Ovary (tissue), 10 donors: ENCODE measurements at places on chromosomes 3 and 15. TPM values are rescaled to one million over a fixed set of nuclear protein-coding genes. Genes with fewer than 3 reads are reported as not detected.

GRCh38 chr15:48643776-48644466, 1.6 kb downstream of the FBN1 start:
- no peak for DNase-seq

- DNase-seq = no peak
Observed at GRCh38 chr3:133521946-133522345, 51.5 kb upstream of the CDV3 start.

DNA sequence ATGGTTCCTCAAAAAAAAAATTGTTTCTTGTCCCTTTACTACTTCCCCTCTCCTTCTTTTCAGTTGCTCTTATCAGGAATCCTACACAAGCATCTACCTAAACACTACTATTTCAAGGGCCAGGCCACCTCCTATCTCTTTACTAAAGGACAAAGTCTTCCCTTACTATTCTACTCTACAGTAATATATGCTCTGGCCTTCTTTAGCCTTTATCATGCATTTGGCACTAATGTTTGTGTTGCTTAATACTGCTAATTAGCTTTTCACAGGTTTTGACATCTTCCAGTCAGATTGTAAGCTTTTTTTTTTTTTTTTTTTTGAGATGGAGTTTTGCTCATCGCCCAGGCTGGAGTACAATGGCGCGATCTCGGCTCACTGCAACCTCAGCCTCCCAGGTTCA, 5.3 kb downstream of the CEP19 start:
- DNase-seq = no peak

GRCh38 chr3:171251835-171252234, 208.4 kb downstream of the TNIK start:
- no peak for DNase-seq

DNA sequence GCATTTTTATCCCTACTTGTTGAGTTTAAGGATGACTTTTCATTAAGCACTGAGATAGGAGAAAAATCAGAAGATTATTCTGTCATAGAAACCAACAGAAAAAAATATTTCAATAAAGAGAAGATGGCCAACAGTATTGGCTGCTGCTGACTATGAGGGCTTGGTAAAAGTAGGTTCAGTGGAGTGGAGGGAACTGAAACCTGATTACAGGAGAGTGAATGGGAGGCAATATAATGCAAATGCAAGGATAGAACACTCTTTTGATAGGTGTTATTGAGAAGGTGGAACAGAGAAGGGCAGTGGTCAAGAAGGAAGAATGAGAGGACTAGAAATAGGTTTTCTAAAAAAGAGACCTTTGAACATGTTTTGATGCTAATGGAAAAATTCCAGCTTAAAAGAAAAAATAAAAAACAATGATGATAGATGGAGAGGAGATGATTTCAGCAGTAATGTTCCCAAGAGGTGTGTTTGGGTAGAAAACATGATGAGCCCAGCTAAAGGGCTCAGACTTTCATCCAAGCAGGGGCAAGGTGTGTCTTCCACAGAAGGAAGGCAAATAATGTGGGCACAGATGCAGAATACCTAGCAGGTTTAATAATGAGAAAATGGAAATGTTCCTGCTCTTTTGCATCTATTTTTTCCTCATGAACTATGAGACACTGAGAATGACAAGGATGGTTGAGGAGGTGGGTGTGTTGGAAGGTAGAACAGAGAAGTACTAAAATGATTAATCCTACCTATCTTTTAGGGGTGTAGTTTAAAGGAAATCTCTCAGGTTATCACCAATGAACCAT, 397.9 kb upstream of the GOLIM4 start:
- DNase-seq = no peak

DNA sequence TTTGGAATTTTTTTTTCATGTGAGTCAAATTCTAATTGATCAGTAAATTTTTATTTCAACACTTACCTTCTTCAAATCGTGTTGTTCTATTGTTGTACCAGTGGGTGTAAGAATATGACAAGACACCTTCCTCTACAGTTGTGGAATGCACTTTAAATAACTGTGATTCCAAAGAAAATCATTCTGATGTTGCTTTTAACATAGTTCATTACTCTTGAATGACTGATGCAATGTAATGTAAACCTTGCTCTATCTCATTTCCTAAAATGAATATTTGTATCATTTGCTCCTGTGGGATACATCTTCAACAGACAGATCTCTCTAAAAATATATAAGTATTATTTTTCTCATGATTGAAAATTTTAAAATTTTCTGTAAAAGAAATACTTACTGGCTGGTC, 313.4 kb downstream of the RBMS3 start:
- no peak for DNase-seq

DNA sequence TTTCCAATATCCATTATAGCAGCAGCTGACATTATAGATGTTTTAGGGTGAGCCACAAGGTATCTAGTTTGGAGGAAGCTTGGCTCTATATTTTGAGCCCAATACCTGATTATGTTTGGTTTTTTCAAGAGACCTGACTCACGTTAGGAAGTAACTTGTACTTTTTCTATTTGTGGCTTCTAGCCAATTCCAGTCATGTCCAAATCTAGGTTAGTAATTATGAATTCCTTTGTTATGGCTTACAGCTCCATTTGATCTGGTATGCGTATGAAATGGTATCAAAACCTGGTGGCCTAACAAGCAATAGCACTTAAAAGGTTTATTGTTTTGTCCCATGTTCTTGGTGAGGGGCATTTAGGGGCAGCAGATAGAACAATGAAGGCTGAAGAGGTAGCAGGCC, 115.9 kb downstream of the TOP2B start:
- no peak for DNase-seq

GRCh38 chr15:48703544-48703943, 58.0 kb upstream of the FBN1 start:
- DNase-seq = no peak

The SECISBP2L gene
- 44.2 TPM for total RNA-seq

The ONECUT1 gene
- total RNA-seq = not detected

The ASB14 gene
- not detected for total RNA-seq
